ENCODE measurements at places on chromosomes 4 and X.

- DNase-seq, result peak; percentile 75
These were observed 350.9 kb downstream of the MID1IP1 start for GRCh38 chrX:39152106-39152649.

GRCh38 chr4:110617646-110618580, 5.0 kb downstream of the PITX2 start:
- DNase-seq, result peak; percentile 93

- DNase-seq, result no peak
These were observed 146.8 kb downstream of the PPP3CA start for GRCh38 chr4:101200561-101200960.

DNA sequence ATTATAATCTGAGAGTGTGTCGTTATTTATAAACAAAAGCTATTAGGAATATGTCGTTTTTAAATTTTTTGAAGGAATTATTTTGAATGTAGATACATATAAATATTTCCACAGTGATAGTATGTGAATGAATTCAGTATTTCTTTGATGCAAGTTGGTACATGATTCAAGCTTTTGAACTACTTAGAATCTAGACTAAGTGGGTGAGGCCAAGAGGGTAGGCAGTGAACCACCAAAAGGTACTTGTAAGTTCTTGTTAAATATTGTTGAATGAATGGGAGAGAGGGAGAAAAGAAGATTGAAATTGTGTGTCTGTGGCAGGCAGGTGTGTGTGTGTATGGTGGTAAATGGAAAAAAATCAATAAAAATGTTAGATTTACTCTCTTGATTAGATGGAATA, 69.6 kb downstream of the ARFIP1 start:
- DNase-seq, result no peak

GRCh38 chr4:74362347-74362746, 2.6 kb upstream of the EREG start:
- DNase-seq, result no peak

GRCh38 chr4:108045687-108046024, 56.0 kb downstream of the HADH start:
- no peak for DNase-seq

DNA sequence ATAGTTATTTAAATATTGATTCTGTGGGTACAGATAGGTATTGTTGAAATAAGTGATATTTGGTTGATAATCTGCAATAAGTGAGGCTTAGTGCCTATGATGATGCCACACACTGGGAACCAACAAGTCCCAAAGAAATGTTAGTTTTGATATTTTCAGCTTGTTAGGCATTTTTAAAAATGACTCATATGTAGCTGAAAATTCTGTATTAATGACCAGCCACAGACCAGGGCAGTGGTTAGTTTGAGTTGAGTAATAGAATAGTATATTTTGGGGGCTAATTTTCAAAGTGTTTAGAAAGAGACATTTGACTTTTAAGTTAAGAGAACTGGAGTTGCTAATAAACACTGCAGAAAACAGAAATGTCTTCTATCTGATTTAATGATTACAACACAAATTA, 9.4 kb downstream of the INTU start:
- DNase-seq, result no peak

DNA sequence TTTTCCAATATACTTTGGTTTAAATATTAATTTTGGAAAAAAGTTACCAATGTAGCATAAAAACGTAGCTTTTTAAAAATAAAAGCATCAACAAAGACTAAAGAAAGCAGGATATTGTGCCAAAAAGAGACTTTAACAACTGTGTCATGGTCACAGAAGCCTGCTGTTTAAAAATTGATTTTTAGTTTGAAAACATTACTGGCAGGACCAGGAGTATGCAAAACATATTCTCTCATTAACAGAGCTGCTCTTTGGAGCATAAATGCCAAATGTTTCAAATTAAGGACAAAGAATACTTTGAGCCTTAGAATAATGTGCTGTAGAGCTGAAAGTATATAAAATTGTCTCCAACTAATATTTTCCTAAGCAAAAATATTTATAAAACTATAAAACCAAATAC, 279.0 kb downstream of the ARAP2 start:
- no peak for DNase-seq

- DNase-seq, result no peak
These were observed 108.6 kb upstream of the TRIM2 start for GRCh38 chr4:153095448-153096204.

- no peak for DNase-seq
These were observed 368.9 kb upstream of the CTSO start for GRCh38 chr4:156322592-156322991.

DNA sequence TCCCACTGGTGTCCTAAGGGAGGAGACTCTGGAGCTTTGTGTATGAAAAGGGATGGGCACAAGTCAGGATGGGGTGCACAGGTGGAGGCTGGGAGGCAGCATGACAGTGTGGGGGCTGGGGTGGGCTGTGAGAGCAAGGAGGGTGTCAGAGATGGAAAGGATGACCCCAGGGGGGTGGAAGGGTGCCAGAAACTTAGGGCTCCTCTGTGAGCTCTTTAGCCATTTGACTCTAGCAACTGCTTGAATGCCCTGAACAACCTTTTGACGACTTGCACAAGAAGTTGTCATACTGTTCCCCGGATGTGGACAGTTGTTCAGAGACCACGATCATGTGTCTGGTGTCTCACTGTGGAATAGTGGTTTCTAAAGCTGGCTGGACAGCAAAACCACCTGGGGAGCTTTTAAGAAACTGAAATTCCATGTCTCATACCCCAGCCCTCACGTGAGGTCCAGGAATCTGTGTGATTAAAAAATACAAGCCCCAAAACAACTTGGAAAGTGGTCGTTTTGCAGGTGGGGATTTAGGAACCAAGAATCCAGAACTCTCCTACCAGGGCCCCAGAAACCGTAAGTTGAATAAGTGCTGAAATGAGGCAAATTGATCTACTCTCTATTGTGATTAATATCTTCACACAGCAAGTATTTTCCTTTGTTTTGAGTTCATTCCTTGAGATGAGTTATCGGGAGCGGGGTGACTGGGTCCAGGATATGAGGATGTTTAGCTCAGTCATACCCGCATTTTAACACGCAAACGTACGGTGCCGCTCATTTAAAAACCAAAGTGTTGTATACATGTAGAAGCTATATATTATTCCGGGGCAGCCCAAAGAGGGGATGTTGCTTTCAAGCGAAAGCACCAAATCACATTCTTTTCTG, 3.4 kb downstream of the RHOH start:
- DNase-seq, result no peak

All from islet precursor cell (in vitro differentiated cells).